ENCODE measurements at places on chromosomes 11 and 22.

- DNase-seq, result no peak
These were observed 46.7 kb upstream of the SLC37A2 start for GRCh38 chr11:125016413-125016812.

- no peak for DNase-seq
These were observed 116.4 kb downstream of the STIM1 start for GRCh38 chr11:3971756-3972404.

- no peak for DNase-seq
These were observed 6.9 kb upstream of the GAL start for GRCh38 chr11:68677432-68677831.

DNA sequence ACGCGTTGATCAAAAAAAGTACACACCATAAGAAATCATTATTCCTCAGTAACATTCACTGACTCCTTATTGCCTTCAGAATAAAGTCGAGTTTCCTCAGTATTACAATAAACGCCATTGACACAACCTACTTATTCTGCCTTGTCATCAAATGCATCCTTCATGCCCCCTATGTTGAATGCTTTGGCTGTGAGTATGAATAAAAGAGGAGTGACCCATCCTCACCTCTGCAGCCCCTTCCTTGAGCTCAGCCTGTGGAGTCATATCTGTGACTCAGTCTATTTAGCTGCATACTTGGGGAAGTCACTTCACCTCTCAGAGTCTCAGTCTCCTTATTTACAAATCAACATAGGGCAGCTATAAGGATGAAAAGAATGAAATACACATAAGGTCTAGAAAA lies 65.1 kb downstream of the USP35 start:
- DNase-seq, result no peak

DNA sequence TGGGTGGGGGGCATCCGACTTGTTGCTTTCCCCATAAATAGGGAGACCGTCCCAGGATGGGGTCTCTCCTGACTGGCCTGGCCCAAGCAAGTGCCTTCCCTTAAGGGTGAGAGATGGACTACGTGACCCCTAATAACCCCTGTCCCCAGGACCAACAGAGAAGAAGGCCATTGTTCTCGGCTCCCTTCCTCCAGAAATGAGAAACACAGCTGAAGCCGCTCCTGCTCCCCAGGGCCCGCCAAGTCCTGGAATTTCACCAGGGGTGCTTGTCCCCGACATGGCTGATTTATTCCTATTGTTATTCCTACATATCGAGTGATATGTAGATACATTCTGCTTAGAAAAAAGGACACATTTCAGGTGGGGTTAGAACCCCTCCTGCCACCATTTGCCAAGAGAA lies 100.8 kb downstream of the TP53I11 start:
- DNase-seq, result no peak

- no peak for DNase-seq
These were observed 6.8 kb upstream of the OR2AT4 start for GRCh38 chr11:75103380-75104026.

DNA sequence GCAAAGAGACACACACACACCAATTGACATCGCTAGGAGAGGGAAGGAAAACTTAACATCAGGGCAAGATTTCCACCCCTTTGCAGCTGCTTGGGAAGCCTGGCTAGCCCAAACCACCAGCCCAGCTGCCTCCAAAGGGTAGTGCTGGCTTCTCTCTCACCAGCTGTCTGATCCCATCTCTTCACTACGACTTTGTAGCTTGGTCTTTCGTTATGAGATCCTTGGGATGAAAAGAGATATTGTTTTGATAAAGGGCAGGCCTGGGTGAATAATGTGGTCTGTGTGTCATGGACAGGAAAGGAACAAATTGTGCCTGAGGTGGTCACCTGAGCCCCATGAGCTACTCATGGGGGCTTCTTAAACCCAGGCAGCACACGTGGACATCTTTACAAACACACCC lies 101.9 kb downstream of the ARL14EP start:
- DNase-seq, result no peak

GRCh38 chr22:48795664-48796063 lies 1032.0 kb downstream of the BRD1 start:
- no peak for DNase-seq

- no peak for DNase-seq
These were observed 104.1 kb downstream of the ETS1 start for GRCh38 chr11:128483211-128483788.

DNA sequence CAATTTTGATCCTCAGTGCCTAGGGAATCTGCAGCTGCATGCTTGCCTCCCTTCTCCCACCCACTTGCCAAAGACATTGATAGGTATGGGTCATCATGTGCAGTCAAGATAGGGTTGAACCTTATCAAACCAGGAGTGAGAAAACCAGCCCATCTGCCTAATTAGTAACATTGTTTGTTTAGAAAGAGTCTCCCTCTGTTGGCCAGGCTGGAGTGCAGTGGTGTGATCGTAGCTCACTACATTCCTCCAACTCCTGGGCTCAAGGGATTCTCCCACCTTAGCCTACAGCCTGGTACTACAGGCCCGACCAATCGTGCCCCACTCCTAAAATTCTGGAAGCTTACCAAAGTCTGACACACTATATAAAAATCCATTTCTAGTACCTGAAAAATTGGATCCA lies 4.6 kb downstream of the C11orf71 start:
- DNase-seq, result no peak

GRCh38 chr22:49209452-49210195 lies 618.0 kb downstream of the BRD1 start:
- DNase-seq, result no peak

DNA sequence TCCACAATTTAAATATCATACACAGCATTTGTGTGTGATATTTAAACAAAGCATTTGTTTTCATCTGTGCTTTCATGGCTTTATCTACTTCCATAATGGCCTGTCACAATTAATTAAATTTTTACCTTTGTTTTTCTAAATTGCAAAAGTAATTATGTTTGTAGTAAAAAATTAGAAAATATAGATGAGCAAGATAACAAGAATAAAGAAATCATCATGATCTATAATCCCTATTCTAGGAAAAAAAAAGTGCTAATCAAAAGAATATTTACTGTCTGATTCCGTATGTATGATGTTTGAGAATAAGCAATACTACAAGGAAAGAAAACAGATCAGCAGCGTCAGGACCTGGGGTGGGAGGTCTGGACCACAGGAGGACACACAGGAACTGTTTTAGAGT lies 149.9 kb downstream of the NCAM1 start:
- DNase-seq, result no peak

- no peak for DNase-seq
These were observed 182.7 kb downstream of the ADAMTS15 start for GRCh38 chr11:130631119-130631518.

GRCh38 chr11:71342951-71343827 lies 90.8 kb upstream of the SHANK2 start:
- no peak for DNase-seq

DNA sequence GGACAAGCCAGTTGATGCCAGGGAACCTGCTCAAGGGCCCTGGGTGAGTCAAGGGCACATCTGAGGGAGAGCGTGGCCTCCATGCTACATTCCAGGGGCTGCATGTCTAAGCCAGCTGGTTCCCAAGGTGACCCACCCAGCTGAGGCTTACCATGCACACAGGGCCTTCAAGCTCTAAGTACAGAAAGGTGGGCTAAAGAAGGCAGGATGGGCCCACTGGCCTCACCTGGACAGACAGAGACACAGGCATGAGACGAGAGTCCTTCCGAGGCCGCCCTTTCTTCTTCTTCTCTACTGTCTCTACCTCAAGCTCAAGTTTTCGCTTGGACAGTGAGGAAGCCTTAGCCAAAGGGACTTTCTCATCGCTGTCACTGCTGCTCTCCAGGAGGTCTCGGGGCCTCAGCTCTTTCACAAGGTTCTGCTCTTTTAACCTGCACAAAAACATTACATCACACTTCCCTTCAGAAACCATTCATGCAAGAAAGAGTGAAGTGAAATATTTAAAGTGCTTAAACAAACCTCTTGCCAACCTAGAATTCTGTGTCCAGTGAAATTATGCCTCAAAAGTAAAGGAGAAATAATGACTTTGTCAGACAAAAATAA lies 69.9 kb downstream of the HIRA start:
- no peak for DNase-seq

GRCh38 chr11:2582946-2583604 lies 116.7 kb downstream of the KCNQ1OT1 start:
- no peak for DNase-seq

Measured in activated T-helper 1 cell treated with anti-CD3 and anti-CD28 coated beads, Interleukin-2, amount 50 U/mL, for 16 hours (primary cell).